Activated CD4-positive, CD25-positive, alpha-beta regulatory T cell (primary cell): ENCODE measurements at places on chromosomes 6 and 20.

DNA sequence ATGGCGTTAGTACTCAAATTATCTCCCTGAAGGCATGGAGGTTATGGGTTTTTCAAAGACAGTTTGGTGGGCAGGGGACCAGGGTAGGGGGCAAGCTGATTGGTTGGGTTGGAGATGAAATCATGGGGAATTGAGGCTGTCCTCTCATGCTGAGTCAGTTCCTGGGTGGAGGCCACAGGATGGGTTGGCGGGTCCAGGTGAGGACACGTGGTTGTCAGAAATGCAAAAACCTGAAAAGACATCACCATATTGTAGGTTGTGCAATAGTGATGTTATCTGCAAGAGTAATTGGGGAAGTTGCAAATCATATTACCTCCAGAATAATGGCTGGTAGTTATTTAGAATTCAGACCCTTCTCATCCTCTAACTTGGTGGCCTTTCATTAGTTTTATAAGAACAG, 30.1 kb downstream of the GPX6 start:
- DNase-seq, result no peak

DNA sequence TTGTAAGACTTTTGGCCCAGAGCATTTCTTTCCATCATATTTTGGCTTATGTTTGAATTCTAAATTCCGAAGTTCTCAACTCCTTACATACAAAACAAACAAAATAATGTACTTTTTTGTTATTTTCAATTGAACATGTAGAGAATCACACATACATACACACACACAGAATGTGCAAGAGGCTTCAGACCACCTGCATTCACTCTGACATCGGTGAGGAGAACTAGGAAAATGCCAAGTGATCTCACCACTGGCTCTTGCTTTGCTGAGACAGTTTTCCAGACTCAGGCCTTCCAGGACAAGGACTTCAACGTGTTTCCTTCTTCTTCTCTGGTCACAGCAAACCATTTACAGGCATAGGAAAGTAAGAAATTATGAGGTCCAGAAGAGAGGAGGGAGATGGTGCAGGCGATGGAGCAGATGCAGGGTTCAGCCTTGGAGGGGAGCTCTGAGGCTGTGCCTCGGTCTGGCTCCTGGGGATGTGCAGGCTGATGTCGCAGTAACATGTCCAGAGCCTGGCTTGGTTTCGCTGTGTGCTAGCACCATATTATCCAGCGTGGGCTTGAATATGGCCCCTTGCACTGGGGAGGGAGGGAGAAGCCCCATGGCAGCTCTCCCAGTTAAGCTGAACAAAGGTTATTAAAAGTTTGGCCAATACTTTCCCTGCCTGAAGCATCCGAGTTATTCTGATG, 93.4 kb downstream of the DACT2 start:
- no peak for DNase-seq

GRCh38 chr6:148534871-148535270, 192.2 kb downstream of the SASH1 start:
- DNase-seq, result no peak

DNA sequence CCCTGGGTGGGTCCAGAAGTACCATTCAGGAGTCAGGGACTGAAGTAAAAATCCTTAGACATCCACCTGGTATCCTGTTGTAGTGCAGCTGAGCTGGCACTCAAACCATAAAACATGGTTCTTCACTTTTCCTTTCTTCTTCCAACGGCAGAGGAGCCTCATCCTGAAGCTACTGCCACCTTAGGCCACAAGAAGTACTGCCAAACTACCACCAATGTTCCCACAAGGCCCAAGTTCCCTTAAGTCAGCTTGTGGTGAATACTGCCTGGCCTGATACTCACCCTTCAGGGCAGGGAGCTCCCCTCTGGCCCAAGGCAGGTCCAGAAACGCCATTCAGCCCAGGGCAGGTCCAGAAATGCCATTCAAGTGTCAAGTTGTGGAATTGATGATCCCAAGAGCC, 1053.4 kb upstream of the CITED2 start:
- DNase-seq, result no peak

DNA sequence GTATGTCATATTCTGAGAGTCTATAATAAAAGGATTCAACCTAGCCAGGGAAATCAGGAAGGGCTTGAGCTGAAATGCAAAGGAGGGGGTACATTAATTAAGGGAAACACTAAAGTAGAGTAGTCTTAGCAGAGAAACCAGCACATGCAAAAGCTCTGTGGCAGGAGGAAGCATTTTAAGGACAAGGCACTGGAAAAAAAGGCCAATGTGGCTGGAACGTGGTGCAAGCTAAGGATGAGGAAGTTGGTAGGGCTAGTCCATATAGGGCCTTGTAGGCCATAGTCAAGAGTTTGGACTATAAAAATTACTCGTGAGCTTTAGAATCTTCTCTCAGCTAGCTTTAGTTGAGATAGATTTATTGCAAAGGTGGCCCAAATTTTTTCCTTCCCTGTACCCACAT, 75.2 kb upstream of the TOP1 start:
- no peak for DNase-seq
